ENCODE measurements at places on chromosomes 3 and 15.

DNA sequence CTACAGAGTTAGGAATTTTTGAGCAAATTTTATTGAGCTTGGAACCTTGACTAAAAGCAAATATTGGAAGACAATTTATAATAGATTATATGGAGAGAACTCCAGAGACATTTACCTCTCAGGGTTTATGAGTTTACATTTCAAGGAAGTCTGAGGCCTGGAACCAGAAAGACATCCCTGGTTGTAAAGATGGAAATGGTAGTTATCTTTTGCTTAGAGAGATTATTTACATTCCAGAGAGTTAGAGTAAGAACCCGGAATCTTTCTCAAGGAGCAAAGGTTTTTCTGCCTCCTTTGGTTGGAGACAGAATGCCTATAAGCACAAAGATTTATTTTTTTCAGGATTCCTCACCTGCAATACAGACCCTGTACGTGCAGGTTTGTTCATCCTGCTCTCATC lies 458.1 kb downstream of the TBL1XR1 start:
- DNase-seq: peak; percentile 11

GRCh38 chr3:164779816-164780215 lies 298.5 kb downstream of the SI start:
- no peak for DNase-seq

- no peak for DNase-seq
Observed at GRCh38 chr15:68808770-68809169, 11.9 kb downstream of the ANP32A start.

GRCh38 chr15:26773917-26774316 lies 1.1 kb upstream of the GABRB3 start:
- no peak for DNase-seq

DNA sequence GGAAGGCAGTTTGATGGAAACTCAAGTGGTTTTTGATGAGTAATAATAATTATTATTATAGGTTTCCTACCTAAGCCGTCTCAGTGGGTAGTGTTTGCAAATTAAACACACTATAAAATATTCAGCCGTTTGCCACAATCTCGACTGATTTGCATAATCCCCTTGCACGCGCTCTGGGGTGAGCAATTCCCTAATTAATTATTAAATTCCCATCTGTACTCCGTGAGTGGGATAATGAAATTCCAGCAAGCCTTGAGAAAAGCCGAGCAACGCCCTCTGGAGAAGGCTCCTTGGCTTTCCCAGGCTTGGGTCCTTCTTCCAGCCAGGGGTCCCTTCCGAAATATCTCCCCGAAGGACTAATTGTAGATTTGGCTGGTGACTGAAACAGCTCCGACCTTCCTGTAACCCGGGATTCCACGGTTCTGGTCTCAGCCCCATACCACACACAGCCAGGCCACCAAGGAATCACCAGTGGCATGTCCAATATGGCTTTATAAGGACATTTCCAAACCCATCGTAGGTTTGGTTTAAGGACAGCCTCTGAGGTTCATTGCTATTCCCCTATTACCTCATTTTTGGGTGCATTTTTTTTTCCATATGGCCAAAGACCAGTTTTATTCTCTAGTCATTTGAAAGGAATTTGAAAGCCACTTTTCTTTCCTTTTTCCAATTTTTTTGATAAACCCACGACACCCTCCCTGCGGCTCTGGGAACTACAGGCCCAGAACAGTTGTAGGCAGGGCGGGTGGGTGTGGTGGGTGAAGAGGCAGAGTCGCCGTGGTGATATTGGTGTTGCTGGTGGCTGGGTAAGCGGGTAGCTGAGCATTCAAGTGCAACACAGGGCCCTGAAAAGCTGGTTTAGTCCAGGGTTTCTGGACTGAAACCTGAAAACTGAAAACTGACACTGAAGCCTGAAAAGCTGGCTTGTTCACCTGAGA lies 33.2 kb upstream of the RGMA start:
- peak; percentile 28 for DNase-seq

DNA sequence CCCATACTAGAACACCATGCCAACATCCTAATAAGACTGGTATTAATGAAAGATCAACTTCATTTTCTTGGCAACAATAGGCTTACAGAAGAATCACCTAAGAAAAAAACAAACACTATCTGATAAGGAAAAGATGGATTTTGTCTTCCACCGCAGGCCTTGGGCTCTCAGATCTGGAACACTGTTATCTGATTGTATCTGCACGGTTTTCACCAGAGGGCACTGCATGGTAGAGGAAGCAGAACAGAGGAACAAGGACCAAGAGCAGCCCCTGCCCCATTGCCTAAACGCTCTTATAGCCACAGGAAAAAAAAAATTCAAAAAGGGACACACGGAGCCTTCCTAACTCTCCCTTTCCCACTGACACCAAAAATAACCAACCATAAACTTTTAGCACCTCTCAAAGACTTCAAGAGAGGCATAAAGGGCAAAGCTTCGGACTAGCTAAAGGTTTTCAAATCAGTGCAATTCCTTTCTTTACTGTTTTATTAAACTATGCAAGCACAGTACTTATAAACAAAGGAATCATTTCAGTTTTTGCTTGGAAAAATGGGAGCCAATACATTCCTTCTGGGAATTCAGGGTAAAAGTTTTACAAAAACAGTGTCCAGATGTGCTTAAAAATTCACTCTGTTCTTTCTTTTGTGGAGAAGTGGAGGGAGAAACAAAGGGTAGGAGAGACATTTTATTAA lies 23.3 kb downstream of the IL17RD start:
- no peak for DNase-seq

DNA sequence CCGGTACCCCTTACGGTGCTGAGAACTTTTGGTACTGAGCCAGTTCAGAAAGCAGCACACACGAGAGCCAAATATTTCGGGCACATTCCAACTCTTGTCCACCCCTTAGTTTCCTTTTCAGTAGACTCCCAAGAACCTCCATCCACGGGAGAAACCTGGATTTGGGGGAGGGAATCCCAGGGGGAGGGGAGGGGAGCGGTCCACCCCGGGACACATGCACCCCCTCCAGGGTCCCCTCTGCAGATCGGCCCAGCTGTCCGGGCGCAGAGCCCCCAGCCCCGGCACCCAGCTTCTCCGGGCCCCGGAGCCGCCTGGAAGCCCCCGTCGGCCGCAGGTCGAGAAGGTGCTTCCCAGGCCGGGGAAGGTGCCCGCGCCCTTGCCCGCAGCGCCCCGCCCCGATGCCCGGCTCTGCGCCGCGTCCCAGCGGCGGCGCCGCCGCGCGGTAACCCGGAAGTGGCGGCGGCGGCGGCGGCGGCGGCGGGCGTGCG lies 455 bp upstream of the ABHD17C start:
- peak; percentile 40 for DNase-seq

DNA sequence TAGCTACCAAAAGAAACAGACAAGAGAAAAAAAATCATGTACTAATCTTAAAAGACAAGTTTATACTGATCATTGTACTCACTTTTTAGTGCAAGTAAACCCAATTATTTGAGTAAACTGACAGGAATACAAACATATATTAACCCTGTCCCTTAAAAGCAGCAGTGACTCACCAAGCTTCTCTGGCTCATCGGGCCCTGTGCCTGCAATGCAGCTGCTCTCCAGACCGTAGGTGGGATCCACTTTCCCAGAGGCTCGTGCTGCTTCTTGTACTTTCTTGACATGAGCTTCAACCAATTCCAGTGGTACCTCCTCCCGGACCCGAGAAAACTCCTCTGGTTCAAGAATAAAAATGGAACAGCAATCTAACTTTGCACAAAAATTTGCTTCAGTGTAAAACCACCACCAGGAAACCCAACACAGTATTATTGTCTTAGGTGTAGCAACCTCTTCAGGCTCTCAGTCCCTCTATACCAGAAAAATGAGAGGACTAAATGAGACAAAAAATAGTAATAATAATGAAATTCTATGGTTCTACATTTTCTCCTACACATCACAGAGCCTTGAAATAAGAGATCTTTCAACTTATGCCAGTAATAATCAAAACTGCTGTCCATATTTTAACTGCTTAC lies 82.6 kb upstream of the CSPG5 start:
- DNase-seq: peak; percentile 27

GRCh38 chr15:74269362-74270035 lies 33.4 kb downstream of the CCDC33 start:
- DNase-seq: no peak

DNA sequence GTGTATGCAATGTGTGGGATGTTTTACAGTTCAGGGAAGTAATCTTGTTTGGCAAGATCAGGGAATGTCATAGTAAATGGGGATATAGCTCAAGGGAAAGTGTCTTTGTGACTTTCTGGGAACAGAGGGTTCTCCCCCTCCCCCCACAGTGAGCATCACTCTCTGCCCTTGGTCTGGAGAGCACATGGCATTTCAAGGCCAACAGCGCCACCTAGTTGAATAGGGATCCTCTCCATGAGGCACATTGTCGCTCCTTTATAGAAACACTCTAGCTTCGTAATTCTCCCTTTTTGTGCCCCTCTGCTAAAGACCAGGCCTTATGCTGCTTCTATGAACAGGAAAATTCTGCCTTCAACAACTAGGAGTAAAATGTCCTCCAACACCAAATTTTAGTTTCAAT lies 37.1 kb upstream of the ARNT2 start:
- peak; percentile 7 for DNase-seq
